ENCODE measurements at places on chromosomes 13 and 19. TPM values are rescaled to one million over a fixed set of nuclear protein-coding genes. Genes with fewer than 3 reads are reported as not detected.

Gene ELL
- 23.0 TPM for total RNA-seq

Gene GPR18
- total RNA-seq, result 8.4 TPM

Gene SPACA4
- total RNA-seq, result not detected

Gene SOX1
- total RNA-seq, result not detected

Gene PRKD2
- total RNA-seq, result 76.8 TPM

Gene ZNF44
- total RNA-seq, result 15.5 TPM

Gene ADGRE1
- total RNA-seq, result 12.1 TPM

Gene CYP4F8
- not detected for total RNA-seq

Gene BRSK1
- total RNA-seq, result 6.7 TPM

Gene ZNF615
- total RNA-seq, result 9.9 TPM

Gene FUZ
- 24.8 TPM for total RNA-seq

Gene PDX1
- total RNA-seq, result not detected

Gene SSC5D
- total RNA-seq, result 0.39 TPM

Gene CGB2
- total RNA-seq, result not detected

Gene TMEM59L
- not detected for total RNA-seq

Gene TLE6
- 8.2 TPM for total RNA-seq

Gene ATP8B3
- total RNA-seq, result 11.7 TPM

Gene EHD2
- total RNA-seq, result 1.1 TPM

Gene SYNGR4
- total RNA-seq, result 0.41 TPM

Gene PRSS57
- not detected for total RNA-seq

Gene LILRB5
- total RNA-seq, result not detected

Gene SLC10A2
- total RNA-seq, result not detected

Gene NDUFB7
- 111 TPM for total RNA-seq

Gene UGGT2
- not detected for total RNA-seq

Gene MIDN
- total RNA-seq, result 52.9 TPM

Gene UCHL3
- total RNA-seq, result 41.9 TPM

Gene DIAPH3
- total RNA-seq, result 36.8 TPM

Gene CRX
- total RNA-seq, result not detected

Gene MED25
- 68.2 TPM for total RNA-seq

Gene STOML3
- not detected for total RNA-seq

Gene LIM2
- total RNA-seq, result not detected

Gene NAA16
- total RNA-seq, result 41.2 TPM

Gene CLEC4G
- total RNA-seq, result not detected

Gene RASAL3
- 101 TPM for total RNA-seq

Gene EDDM13
- total RNA-seq, result 1.2 TPM

Gene RNF6
- 32.7 TPM for total RNA-seq

Gene UPK1A
- total RNA-seq, result not detected

Gene MAP3K10
- 11.6 TPM for total RNA-seq

Gene GRIK5
- total RNA-seq, result 3.5 TPM
